ENCODE measurements at places on chromosomes 7 and 10.

DNA sequence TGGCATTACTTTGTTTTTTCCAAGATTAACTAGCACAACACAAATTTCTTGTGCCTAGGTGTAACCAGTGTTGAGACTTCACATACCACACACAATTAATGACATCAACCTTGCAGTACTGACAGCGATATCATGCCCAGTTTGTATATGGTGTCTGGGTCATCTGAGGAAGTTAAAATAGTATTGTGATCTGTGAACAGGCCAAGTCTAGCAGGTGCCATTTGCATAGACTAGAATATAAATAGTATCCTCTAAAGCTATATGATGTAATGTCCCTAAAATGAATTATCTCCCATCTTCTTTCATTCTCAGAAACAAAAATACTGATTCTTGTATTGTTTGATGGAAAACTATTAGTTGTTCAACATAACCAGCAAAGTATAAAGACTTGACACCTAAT, 175.8 kb upstream of the KAT6B start:
- no peak for DNase-seq

GRCh38 chr7:141144921-141145629, 71.2 kb downstream of the TMEM178B start:
- DNase-seq = no peak

DNA sequence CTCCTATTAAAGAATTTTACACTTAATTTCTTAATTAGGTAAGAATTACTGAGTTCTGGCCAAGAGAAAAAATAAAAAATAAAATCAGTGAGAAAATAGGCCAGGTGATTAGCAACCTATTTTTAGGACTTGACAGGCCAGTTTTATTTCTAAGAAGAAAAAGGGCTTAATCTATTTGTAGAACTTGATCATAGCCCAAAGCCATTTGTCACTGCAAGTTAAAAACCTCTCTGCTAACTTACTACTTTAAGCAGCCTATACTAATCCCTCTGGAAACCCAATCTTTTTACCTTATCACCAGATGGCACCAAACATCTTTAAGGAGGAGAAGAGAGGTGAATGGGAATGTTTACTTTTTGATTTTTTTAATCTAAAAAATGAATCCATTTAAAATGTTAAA, 222.1 kb upstream of the RHOBTB1 start:
- no peak for DNase-seq

GRCh38 chr7:153090764-153091163, 331.2 kb downstream of the ACTR3B start:
- DNase-seq = no peak

- no peak for DNase-seq
Observed at GRCh38 chr7:28488061-28488791, 75.9 kb downstream of the CREB5 start.

- DNase-seq = no peak
Observed at GRCh38 chr10:29174389-29174788, 114.5 kb upstream of the LYZL1 start.

DNA sequence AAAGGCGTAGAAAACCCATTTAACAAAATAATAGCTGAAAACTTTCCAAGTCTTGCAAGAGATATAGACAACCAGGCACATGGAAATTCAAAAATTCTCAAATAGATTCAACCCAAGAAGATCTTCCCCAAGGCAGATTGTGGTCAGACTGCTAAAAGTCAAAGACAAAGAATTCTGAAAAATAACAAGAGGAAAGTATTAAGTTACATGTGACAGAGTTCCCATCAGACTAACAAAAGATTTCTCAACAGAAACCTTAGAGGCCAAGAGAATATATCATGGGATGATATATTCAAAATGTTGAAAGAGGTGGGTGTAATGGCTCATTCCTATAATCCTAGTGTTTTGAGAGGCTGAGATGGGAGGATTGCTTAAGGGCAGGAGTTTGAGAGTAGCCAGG, 59.8 kb downstream of the TMEM178B start:
- no peak for DNase-seq

DNA sequence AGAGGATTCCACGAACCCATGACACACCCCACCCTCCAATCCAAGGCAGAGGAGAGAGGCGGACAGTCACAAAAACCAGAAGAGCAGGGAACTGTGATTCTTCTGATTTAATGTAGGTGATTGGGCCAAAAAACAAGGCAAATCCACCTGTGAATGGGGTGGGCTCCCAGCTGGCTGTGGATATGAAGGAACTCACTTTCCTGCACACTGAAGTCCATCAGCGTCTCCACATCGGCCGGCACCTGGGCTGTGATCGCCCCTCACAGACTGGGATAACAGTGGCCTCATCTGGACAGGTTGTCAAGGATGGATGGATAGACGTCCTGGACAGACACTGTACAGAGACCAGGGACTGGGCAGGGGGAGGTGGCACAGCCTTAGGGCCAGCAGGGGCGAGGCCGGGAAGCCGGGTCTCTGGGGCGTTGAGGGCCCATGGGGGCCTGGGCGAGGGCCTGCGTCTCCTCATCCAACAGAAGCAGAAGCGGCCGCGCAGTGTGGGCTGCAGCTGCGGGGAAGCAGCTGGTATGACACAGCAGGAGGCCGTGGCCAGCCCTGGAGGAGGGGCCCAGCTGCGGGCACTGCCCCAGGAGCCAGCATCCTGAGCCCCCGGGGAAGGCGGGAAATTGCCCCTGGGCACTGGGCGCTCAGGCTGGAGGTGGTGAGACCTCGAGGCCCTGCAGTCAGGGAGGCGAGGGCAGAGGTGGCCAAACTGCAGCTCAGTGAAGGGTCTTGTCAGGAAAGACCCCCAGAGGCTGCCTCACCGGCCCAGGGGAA, 54.2 kb downstream of the DIP2C start:
- no peak for DNase-seq

DNA sequence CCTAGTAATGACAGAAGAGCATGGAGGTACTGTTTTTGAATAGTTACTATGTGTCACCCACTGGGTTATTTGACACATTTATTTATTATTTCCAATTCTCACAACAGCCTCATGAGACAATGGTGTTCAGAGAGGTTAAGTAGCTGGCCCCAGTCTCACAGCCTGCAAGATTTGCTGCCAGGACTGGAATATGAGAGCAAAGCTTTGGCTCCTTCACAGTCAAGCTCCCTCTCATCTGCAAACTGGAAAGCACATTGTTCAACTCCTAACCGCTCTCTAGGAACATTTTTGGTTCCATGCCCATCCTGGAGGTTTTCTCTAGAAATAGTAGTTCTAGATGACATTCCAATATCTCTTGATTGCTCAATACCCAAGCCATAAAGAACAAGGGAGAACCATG, 75.5 kb upstream of the CXCL12 start:
- DNase-seq = no peak

DNA sequence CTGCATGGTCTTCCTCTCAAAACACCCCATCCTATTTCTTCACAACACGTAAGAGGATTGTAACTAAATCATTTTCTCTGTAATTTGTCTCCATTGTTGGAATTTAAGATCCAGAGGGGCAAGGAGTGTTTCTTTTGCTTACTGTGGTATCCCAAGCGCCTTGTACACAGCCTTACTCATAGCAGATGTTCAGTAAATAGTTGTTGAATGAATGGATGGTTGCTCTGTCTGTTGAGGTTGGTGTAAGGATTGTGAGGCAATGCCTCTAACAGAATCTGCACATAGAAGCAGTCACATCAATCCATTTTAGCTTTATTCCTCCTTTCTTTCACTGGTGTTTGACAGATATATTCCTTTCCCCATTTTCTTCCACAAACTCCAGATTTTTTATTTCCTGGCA, 90.1 kb downstream of the ZNF365 start:
- no peak for DNase-seq

DNA sequence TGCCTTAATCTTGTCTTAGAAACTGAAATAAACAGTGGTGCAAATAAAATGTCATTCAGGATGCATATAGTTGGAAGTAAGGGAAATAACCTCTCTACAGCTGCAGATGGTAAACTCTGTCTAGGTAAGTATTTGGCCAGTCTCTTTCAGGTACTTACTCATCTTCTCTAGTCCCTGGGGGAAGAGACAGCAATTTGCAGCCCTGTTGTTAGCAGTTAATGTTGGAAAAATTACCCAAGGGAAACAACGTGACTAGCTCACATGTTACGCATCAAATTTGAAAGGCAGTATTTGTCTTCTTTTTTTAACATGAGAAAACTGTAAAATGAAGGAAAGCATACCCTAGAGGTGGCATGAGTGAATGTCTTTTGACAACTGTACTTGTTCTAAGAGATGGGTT, 3.2 kb upstream of the HUS1 start:
- no peak for DNase-seq

- DNase-seq = no peak
Observed at GRCh38 chr10:23075672-23076071, 19.7 kb upstream of the MSRB2 start.

GRCh38 chr7:80175744-80176143, 41.1 kb downstream of the GNAI1 start:
- no peak for DNase-seq

- no peak for DNase-seq
Observed at GRCh38 chr10:67772894-67773511, 65.0 kb downstream of the DNAJC12 start.

DNA sequence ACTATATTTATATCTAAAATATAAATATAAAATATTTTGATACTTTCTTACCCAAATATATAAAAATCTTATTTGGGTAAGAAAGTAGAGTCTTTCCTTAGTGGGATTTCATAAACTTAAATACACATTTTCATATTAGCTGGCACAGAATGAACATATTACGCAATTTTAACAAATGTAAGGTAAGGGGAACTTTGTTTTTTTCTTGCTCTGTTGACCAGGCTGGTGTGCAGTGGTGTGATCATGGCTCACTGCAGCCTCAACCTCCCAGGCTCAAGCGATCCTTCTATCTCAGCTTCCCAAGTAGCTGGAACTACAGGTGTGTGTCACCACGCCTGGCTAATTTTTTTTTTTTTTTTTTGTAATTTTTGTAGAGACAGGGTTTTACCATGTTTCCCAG, 18.3 kb downstream of the CYP26A1 start:
- no peak for DNase-seq

DNA sequence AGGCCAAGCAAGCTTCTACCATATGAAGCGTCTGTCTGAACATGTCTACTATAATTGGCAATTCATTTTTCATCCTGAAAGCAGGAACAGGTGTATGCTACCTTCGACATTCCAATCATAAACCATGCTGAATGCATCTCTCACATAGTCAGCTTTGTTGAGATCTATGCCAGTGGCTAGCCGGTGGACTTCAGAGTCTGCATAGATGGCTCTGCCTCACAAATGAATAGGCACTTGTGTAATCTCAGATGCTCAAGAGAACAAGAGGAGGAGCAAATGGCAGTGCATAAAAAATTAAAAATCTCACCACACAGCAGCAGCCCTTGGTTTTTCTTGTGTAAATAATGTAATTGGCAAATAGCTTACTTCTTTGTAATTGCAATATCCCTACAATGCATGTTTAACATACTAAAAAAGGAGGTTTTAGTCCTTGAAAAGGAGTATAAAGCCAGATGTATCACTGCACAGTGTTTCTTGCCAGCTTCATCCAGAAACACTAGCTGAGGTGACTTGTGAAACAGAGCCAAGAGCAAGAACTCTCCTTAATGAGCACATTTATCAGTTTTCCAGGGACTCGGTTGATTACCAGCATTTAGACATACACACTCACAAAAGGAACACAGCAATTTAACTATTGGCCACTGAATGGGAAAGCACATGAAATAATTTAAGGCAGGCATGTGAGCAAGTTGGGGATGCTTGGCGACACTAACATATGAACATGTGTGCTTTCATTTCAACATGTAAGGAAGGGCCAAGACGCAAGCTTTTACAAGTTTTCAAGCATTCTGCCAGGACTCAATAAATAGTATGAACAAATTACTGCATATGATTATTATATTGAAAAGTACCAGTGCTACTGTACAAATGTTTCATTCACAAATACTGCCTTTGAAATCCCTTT, 249.9 kb upstream of the PLXNA4 start:
- DNase-seq = no peak

GRCh38 chr7:111803015-111803758, 240.9 kb upstream of the IMMP2L start:
- no peak for DNase-seq

DNA sequence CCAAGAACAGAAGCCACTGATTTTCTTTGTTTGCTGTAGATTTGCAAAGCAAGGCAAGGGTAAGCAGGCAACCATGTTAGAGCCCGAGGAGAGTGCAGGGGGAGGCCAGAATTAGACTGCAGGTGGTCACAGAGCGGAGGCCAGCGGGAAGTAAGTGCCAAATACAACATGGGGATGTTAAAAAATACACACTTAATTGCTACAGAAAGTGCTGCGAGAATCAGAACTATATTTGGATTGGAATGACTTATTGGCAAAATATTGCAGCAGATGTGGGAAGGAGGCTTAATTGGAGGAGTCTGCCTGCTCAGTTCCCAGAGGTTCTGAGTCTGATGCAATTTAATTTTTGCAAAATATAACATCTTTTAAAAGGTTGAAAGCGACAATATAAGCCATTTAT, 49.7 kb upstream of the ADCY1 start:
- DNase-seq = no peak

- DNase-seq = no peak
Observed at GRCh38 chr7:100466653-100467605, 2.9 kb upstream of the SPACDR start.

DNA sequence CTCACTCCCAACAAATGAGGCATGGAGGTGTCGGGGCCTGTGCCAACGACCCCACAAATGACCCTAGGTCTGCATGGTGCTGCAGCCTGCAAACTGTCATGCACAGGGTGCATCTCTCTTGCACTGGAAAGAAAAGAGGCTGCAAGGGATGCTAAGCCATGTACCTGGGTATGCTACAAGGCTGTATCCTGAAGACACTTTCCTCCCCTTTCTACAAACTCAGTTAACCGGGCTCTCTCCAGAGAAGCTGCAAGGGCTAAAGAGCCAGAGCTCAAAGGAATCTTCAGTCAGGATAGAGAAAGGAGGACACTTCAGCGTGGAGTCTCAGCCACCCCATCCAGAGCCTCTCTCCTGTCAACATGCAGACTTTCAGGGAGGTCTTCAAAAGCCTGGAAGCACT, 449.0 kb downstream of the GRID1 start:
- DNase-seq = no peak

Measured in activated CD8-positive, alpha-beta memory T cell treated with anti-CD3 and anti-CD28 coated beads for 1 hour (primary cell).